ENCODE measurements at places on chromosomes 6 and 20. TPM values are rescaled to one million over a fixed set of nuclear protein-coding genes. Genes with fewer than 3 reads are reported as not detected.

The MAPK13 gene
- 0.60 TPM for total RNA-seq

The ADGRG6 gene
- 12.1 TPM for total RNA-seq

The PTCHD4 gene
- total RNA-seq: 1.8 TPM

The ID4 gene
- total RNA-seq: 5.6 TPM

The CST9L gene
- total RNA-seq: not detected

The BEND3 gene
- total RNA-seq: 2.9 TPM

The POU5F1 gene
- 0.21 TPM for total RNA-seq

The STK38 gene
- 4.9 TPM for total RNA-seq

The NFKBIE gene
- 10.1 TPM for total RNA-seq

The HUS1B gene
- total RNA-seq: 0.87 TPM

The SIRPG gene
- total RNA-seq: not detected

The CLVS2 gene
- 0.60 TPM for total RNA-seq

The PAQR8 gene
- 3.4 TPM for total RNA-seq

The FBXO5 gene
- total RNA-seq: 17.5 TPM

The TRIM15 gene
- not detected for total RNA-seq

The TRIM31 gene
- total RNA-seq: not detected

The MMP24 gene
- 0.13 TPM for total RNA-seq

The SPATA25 gene
- total RNA-seq: 2.6 TPM

The ZC2HC1B gene
- total RNA-seq: not detected

The SLC22A7 gene
- total RNA-seq: not detected

The POM121L2 gene
- total RNA-seq: not detected

The HLA-E gene
- total RNA-seq: 124 TPM

The MLN gene
- not detected for total RNA-seq

The HNF4A gene
- total RNA-seq: not detected

The PHACTR3 gene
- not detected for total RNA-seq

The RHAG gene
- total RNA-seq: not detected

The BPI gene
- total RNA-seq: not detected

The OPRM1 gene
- not detected for total RNA-seq

The HSPA1L gene
- 0.11 TPM for total RNA-seq

The SRMS gene
- total RNA-seq: not detected

The RWDD1 gene
- 12.4 TPM for total RNA-seq

The AIF1 gene
- not detected for total RNA-seq

The TREM2 gene
- total RNA-seq: not detected

The GATA5 gene
- total RNA-seq: not detected

The PTPRT gene
- not detected for total RNA-seq

The TRIM10 gene
- total RNA-seq: not detected

The TTK gene
- 23.1 TPM for total RNA-seq

The BPIFB1 gene
- 0.24 TPM for total RNA-seq

The VSTM2L gene
- 0.19 TPM for total RNA-seq

The PNPLA1 gene
- not detected for total RNA-seq

The SLC12A5 gene
- total RNA-seq: not detected

The MRPS26 gene
- 175 TPM for total RNA-seq

The BMP2 gene
- 13.4 TPM for total RNA-seq

The PAK5 gene
- not detected for total RNA-seq

The PSORS1C1 gene
- total RNA-seq: 1.1 TPM

The MTFR2 gene
- 2.5 TPM for total RNA-seq

The PREX1 gene
- total RNA-seq: 33.9 TPM

The CNR1 gene
- 4.6 TPM for total RNA-seq

The GJA10 gene
- not detected for total RNA-seq

The DZANK1 gene
- total RNA-seq: 1.3 TPM

The MGME1 gene
- 19.8 TPM for total RNA-seq

The ADTRP gene
- 1.1 TPM for total RNA-seq
